Smooth muscle cell of the umbilical artery (primary cell): ENCODE measurements at places on chromosomes 3 and 15. TPM values are rescaled to one million over a fixed set of nuclear protein-coding genes. Genes with fewer than 3 reads are reported as not detected.

SRGAP3 gene
- total RNA-seq, result 1.5 and 4.9 TPM in 2 replicates

CPN2 gene
- not detected in 2 replicates for total RNA-seq

EIF5A2 gene
- 10.4 and 27.4 TPM in 2 replicates for total RNA-seq

NANOGP8 gene
- not detected in 2 replicates for total RNA-seq

APH1B gene
- total RNA-seq, result 11.0 and 16.0 TPM in 2 replicates

SLITRK3 gene
- 0.59 TPM in 1 of 2 replicates, not detected in the other for total RNA-seq

CRYGS gene
- 1.4 and 2.4 TPM in 2 replicates for total RNA-seq

ROBO1 gene
- 111 and 128 TPM in 2 replicates for total RNA-seq

GRIP2 gene
- total RNA-seq, result under 0.01 and 0.09 TPM in 2 replicates

FAM3D gene
- not detected in 2 replicates for total RNA-seq

ERICH6 gene
- not detected in 2 replicates for total RNA-seq

SLC28A2 gene
- total RNA-seq, result not detected in 2 replicates

SOX2 gene
- total RNA-seq, result not detected in 2 replicates

TRH gene
- not detected in 2 replicates for total RNA-seq

MST1R gene
- 0.14 and 0.30 TPM in 2 replicates for total RNA-seq

PCOLCE2 gene
- 3.9 and 29.4 TPM in 2 replicates for total RNA-seq

AGTR1 gene
- total RNA-seq, result 2.1 and 5.7 TPM in 2 replicates

ZDHHC19 gene
- total RNA-seq, result not detected in 2 replicates

TNNC1 gene
- 0.89 TPM in 1 of 2 replicates, not detected in the other for total RNA-seq

LNP1 gene
- 3.3 and 3.9 TPM in 2 replicates for total RNA-seq

KIF15 gene
- 1.5 and 5.8 TPM in 2 replicates for total RNA-seq

RLBP1 gene
- total RNA-seq, result not detected in 2 replicates

HTR3E gene
- total RNA-seq, result not detected in 2 replicates

SEMA3B gene
- 12.4 and 19.0 TPM in 2 replicates for total RNA-seq

CNTN4 gene
- 0.59 TPM in 1 of 2 replicates, not detected in the other for total RNA-seq

GP5 gene
- 0.14 and 0.59 TPM in 2 replicates for total RNA-seq

GPR62 gene
- 0.05 TPM in 1 of 2 replicates, not detected in the other for total RNA-seq

LYZL4 gene
- not detected in 2 replicates for total RNA-seq

AQP9 gene
- total RNA-seq, result not detected in 2 replicates

FGF7 gene
- 41.8 and 342 TPM in 2 replicates for total RNA-seq

EPHB1 gene
- 1.8 and 8.9 TPM in 2 replicates for total RNA-seq

SH2D7 gene
- not detected in 2 replicates for total RNA-seq

FAM131A gene
- 21.4 and 38.7 TPM in 2 replicates for total RNA-seq

BFSP2 gene
- not detected in 2 replicates for total RNA-seq
